HTR-8/SVneo (cell line): ENCODE measurements at places on chromosomes 3 and 15.
A peak's percentile ranks its signal among the peaks of the same experiment; 100 is the strongest.

GRCh38 chr15:39281094-39281493 is 299.8 kb upstream of the THBS1 start:
- no peak for DNase-seq

DNA sequence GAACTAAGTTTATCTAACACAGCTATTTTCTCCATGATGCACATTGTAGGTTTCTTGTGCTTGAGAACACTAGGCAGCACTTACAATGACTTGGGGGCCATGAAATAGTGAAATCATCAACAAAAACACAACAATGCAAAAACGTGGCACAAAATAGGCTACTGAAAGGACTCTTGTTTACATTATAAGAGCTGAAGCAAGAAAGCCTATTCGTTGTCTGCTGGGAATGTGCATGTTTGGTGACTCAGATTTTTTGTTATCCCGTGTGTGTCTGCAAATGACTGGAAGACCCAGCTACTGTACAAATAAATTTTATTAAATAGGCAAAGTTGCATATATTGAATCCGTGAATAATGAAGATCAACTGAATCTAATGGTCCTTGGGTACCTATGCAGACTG is 85.0 kb downstream of the TCF12 start:
- peak; percentile 7 for DNase-seq

- DNase-seq: no peak
Observed at GRCh38 chr3:155282385-155283091, 10.9 kb downstream of the STRIT1 start.

GRCh38 chr15:70907784-70908471 is 15.3 kb downstream of the LRRC49 start:
- DNase-seq: no peak

DNA sequence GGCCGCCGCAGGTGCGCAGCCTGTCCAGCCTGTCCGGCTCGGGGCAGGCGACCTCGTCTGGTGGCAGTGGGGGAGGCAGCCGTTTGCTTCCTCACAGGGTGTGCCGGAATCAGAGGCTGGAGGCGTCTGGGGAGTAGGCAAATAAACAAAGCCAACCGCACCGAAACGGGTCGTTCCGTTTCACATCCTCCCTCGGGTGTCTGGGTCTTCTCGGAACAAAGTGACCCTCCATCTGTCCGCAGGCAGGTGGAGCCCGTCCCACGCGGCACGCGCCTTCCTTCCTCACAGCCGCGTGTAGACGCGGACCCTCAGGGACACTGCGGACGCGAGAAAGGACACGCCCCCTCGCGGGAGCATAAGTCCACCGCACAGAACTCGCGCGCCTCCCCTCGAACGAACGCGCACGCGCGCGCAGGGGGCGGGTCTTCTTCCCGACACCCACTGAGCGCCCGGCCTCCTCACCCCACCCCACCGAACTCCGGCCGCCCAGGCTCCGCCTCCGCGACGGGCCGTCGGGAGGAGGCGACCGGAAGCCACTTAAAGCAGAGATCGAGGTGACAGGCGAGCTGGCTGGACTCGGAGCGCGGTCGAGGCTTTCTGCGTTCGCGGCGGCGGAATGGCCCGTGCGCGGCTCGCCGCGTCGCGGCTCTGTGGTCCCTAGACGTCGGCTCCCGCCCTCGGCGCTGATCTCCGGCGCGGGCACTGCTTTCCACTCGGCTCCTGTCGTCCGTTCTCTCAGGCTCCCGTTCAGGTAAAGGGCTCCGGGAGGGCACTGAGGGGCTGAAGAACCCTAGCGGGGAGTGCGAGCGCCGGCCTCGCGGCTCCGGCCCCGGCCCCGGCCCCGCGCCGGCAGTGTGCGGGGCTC is at the start of gene TIPARP:
TSS of gene TIPARP (plus strand) at position 545 of the 865 bp plus-strand sequence. CDS start 3,108 bp downstream, outside the sequence.
- peak; percentile 91 for DNase-seq

DNA sequence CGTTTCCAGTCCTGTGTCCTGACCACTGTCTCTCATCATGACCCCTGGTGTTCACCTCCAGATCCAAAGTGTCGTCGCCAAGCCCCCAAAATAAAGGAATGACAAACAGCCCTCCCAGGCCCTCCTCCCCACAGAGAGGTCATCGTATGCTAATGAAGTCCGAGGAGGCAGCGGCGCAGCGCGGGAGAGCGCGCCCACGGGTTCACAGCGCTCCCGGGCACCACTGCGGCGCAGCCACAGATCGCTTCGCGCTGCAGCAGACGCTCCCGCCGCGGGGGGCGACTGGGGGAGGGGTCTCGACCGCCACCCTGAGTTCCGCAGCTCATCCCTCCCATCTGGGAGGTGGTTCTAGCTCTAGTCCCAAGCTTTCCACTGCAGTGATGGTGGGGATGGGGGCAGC is 1.3 kb downstream of the DGKG start:
- DNase-seq: no peak

DNA sequence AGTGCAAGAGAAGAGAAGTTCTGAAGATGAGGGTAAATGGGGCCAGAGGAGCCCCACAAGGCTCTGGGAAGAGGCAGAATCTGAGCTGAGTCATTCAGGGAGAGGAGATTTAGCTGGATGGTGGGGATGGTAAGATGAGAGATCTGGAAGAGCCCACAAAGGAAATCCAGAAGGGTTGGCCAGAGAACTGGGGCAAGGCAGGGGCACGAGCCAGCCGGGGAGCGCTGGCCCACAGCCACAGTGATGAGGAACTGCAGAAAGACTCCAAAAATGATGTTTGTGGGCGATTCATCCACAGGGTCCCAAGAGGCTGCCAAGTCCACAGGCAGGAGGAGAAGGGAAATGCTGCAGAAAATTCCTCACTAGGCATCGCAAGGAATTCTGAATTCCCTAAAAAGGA is 75.9 kb upstream of the ATP2B2 start:
- no peak for DNase-seq

GRCh38 chr15:66883284-66883911 is 181.4 kb downstream of the SMAD6 start:
- DNase-seq: peak; percentile 94

DNA sequence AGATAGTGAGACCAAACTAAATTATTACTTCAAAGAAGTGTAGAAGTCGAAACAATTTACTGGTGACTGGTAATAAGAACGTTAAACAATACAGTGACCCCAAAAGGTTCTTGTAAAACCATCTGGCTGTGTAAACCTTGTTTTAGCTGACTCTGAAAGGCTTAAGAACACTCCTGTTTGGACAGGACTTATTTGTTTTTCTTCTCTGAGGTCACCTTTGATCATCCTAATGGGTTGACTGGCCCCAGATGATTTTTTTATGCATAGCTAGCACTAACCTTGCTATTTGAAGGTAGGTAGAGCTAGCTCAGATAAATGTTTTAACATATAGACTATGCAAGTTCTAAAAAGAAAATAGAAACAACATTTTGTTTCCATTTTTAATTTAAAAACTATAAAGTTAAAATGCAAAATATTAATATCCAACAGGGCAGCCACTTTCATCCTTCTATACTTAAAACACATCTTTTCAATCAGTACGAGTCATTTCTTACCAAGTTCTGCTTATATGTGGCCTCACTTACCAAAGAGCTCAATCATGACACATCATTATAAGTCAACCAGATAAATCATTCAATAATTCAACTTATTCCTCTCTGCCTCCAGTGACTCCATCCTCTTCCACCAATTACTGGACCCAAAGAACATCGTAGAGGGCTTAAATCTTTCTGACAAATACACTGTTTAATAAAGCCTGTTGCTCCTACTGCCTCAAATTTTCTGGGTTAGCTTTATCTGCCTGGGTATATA is 158.8 kb downstream of the SSR3 start:
- no peak for DNase-seq

DNA sequence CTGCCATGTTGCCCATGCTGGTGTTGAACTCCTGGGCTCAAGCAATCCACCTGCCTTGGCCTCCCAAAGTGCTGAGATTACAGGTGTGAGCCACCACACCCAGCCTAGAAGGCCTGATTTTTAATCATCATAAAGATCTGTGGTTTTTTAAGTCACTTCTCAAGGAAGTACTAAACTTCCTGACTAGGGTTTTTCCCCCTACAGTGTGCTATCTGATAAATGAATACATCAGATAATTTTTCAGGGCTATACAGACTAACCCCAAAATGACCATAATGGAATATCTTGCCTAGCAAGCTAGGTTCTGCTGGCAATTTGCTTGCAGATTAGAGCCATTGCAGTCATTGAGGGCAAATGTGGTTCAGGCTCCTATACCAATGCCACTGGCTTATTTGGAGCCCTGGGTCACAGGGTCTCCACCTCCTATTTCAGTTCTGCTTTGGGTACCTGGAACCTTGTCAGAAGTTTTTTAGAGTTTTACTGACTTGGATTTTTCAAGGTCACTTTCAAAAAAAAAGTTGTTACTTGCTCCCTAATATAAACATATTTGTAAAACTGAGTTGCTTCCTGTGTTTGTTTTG is 80.8 kb downstream of the SLC49A4 start:
- DNase-seq: no peak
